ENCODE measurements at places on chromosomes 3 and 15. TPM values are rescaled to one million over a fixed set of nuclear protein-coding genes. Genes with fewer than 3 reads are reported as not detected.

The C15orf40 gene
- 12.7 TPM for polyA plus RNA-seq

The WDR48 gene
- 10.3 TPM for polyA plus RNA-seq

The GPR62 gene
- polyA plus RNA-seq, result 0.34 TPM

The CLDN11 gene
- 7.5 TPM for polyA plus RNA-seq

The SLC38A3 gene
- 5.4 TPM for polyA plus RNA-seq

The GP9 gene
- not detected for polyA plus RNA-seq

The PAQR9 gene
- polyA plus RNA-seq, result 4.7 TPM

The IGDCC3 gene
- 0.09 TPM for polyA plus RNA-seq

The EXD1 gene
- not detected for polyA plus RNA-seq

The PPARG gene
- polyA plus RNA-seq, result 16.7 TPM

The SMCO1 gene
- polyA plus RNA-seq, result 46.1 TPM

The ACP3 gene
- polyA plus RNA-seq, result 0.41 TPM

The FANCI gene
- 1.1 TPM for polyA plus RNA-seq

The C3orf85 gene
- not detected for polyA plus RNA-seq

The RASSF1 gene
- 20.4 TPM for polyA plus RNA-seq

The SLC6A11 gene
- 0.02 TPM for polyA plus RNA-seq

Data from right cardiac atrium (tissue), 5 donors.